ENCODE measurements at places on chromosomes 11 and 22.

DNA sequence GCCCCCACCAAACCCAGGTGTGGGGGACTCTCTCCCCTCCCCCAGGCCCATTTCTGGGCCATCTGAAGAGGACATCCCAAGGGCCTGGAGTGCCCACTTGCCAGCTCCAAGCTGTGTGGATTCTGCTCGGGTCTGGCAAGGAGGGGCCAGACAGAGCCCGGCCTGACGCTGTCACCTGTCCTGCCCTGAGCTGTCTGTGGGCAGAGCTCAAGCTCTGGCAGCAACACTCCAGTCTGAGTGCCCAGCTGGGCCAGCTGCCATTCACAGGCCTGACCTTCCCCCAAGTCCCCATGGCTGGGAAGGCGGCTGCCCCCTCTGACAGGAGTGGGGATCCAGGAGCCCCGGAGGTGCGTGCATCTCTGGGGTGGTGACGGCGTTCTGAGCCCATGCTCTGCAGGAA lies 6.2 kb upstream of the PIM3 start:
- DNase-seq = no peak

DNA sequence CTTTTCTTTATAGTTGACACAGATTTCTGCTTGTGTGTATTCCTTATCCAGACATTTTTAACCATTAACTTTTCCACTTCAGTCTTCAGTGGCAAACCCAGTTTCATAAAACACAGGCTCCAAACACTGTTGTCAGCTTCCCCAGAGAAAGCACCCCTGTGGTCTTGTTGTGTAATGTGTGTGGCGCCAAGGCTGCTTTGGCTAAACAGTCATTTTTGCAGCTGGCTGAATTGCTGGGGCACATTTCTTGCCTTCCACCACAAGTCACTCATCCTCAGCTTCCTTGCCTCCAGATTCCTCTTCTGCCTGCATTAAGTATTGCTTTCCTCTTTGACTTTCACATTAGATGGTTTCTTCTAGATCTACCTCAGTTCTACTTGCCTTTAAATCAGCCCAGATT lies 40.5 kb downstream of the ARHGAP1 start:
- DNase-seq = no peak

- DNase-seq = no peak
Observed at GRCh38 chr11:571802-572185, 4.5 kb upstream of the PHRF1 start.

DNA sequence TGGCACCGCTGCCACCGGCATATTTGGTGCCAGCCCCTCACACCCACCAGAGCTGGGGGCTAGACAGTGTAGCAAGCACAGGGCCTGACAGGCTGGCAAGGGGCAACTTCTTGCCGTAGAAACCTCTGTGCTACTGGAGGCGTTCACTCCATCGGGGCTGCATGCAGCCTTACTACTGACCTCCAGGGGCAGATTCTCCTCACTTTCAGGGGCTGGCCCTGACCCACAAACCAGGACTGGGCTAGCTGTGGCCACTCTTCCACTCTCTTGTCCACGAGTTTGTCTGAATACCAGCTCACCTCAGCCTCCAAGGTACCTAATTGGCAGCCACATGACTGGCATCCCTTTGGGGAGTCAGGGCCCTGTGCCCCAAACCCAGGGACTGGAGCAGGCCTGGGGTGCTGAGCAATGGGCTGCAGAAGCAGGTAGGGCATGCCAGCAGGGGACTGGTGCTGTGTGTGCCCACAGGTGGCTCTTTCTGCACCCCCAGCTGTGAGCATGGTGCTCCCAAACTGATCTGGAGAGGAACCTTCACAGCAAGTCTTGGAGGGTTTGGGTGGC lies 2.1 kb upstream of the LMO1 start:
- no peak for DNase-seq

GRCh38 chr22:12601870-12602779 lies 2925.9 kb upstream of the OR11H1 start:
- no peak for DNase-seq

- no peak for DNase-seq
Observed at GRCh38 chr11:102882389-102883024, 7.7 kb upstream of the MMP12 start.

DNA sequence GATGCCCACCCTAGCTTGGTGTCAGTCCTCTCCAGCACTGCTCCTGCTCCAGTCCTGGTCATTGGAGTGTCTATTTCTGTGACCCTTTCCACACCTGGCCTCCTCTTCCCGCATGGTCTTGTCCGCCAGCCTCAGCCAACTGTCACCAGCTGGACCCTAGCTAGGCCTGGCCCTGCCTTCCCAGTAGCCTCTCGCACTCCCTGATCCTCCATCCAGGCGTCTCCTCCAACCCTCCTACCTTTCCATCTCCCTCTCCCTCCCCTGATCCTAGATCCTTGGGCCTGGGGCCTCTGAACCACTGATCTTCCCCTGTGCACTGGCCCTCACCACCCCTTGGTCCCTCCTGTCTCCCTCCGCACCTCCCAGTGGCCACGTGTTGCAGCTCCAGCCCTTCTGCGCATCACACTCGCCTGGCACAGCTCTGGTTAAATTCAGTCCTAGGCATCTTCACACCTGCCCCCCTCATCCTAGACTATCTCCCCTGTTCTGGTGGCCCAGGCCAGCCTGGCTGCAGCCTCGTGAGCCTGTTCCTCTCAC lies 9.9 kb downstream of the SYNGR1 start:
- no peak for DNase-seq

DNA sequence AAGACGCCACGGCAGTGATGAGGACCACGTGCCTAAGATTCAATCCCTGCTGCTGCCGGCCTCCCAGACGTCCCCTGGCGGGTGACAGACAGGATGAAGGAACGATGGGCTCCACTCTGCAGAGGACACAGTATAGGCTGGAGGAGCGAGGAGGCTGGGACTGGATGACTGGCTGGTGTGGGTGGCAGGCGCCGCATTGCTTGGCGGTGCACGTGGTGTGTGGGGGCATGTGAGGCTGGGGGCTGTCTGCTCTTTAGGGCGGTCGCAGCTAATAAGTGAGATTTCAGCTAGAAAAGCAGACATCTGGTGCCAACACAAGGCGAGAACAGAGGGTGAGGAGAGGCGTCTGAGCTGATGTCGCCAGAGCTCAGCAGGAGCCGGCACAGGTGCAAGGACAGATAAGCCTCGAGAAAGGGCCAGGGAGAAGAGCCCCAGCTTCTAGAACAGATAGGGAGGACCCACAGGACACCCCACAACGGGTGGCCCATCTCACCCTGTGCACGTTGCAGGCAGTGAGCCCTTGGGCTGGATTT lies 33.2 kb downstream of the TSPAN4 start:
- no peak for DNase-seq

GRCh38 chr11:25737071-25737675 lies 594.8 kb upstream of the ANO3 start:
- DNase-seq = no peak

DNA sequence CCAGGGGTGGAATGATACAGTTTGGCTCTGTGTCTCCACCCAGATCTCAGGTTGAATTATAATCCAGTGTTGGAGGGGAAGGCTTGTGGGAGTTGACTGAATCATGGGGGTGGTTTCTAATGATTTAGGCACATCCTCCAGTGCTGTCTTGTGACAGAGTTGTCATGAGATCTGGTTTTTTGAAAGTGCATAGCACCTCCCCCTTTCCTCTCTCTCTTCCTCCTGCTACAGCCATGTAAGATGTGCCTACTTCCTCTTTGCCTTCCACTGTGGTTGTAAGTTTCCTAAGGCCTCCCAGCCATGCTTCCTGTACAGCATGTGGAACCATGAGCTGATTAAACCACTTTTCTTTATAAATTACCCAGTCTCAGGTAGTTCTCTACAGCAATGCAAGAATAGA lies 45.1 kb downstream of the THAP12 start:
- no peak for DNase-seq

GRCh38 chr11:88390254-88390653 lies 52.7 kb upstream of the CTSC start:
- DNase-seq = no peak

DNA sequence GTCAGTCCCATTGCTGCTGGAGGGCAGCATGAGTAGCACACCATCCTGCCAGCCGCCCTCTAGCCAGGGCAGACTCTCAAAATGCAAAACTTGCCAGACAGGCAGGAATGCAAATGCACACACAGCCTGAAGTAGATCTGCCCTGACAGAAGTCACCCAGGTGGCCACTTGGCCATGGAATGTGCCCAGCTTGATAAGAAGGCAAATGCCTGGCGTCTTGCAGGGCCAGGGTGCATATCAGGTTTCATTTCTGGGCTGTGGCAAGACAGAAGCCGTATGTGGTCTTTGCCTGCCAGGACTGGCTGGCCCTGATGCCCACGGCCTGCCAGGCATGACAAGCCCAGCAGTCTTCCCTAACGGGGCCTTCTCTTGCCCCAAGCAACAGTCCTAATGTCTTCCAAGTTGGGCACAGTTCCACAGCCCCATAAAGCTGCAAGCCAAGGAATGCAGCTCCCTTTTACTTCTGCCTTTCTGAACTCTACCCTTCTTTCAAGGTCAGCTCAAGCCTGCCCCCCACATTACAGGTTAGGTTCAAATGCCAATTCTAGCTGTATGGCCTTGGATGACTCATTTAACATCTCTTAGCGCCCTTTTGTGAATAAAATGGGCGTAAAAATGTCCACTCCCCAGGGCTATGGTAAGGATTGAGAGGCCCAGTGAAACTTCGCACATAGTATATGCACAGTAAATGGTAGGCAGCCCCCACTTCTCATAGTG lies 29.7 kb downstream of the POU2AF3 start:
- DNase-seq = no peak

GRCh38 chr11:34349882-34350281 lies 7.9 kb downstream of the ABTB2 start:
- DNase-seq = no peak

DNA sequence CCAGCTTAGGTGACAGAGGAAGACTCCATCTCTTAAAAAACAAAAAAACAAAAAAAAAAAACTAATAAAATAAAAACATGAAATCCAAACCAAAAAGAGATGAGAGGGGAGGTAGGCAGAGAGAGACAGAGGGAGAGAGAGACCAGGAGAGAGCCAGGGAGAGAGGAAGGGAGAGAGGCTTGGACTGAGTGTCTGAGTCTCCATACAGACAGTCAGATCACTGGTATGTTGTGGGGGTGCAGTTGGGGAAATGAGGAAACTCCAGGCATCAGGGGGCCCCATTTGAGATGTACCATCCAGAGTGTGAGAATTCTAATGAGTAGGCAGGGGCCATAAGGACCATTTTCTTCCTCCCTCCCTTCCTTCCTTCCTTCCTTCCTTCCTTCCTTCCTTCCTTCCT lies 53.1 kb upstream of the SEPTIN5 start:
- no peak for DNase-seq

- DNase-seq = no peak
Observed at GRCh38 chr11:121688055-121688491, 235.3 kb upstream of the SORL1-AS1 start.

GRCh38 chr11:62603776-62604299 lies 2.2 kb upstream of the MTA2 start:
- no peak for DNase-seq

- DNase-seq = no peak
Observed at GRCh38 chr11:74633406-74634393, 41.3 kb downstream of the POLD3 start.

DNA sequence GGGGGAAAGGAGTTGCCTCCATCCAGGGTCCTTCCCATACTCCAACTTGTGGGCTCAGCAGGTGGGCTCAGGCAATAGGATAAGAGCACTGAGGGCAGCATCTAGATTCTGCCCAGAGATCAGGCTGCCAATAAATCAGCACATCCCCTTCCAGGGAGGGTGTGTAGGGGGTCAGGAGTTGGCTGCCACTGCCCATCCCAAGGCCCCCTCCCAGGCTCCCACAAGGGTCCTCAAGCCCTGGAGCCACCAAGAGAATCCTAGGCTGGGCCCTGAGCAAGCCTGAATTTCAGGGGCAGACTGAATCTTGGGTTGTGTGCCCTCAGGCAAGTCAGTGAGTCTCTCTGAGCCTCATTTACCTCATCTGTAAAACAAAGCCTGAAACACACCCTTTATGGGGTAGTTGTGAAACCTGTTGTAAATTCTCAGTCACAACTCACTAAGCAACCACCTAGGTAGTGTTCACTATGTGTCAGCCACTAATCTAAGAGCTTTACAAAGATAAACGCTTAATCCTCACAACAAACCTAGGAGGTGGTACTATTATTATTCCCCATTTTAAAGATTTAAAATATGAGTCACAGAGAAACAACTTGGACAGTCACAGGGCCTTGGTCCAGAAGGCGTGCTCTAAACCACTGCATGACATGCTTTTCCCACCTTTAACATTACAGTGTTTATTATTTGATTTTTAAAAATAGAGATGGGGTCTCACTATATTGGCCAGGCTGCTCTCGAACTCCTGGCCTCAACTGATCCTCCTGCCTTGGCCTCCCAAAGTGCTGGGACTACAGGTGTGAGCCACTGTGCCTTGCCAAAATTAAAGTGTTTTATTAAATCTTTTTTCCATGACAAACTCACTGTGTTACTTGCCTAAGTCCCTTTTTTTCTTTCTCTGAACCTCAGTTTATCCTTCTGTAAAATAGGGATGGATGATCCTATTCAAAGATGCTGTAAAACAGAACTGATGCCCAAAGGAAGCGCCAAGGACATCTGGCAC lies 36.2 kb downstream of the LMO1 start:
- no peak for DNase-seq

DNA sequence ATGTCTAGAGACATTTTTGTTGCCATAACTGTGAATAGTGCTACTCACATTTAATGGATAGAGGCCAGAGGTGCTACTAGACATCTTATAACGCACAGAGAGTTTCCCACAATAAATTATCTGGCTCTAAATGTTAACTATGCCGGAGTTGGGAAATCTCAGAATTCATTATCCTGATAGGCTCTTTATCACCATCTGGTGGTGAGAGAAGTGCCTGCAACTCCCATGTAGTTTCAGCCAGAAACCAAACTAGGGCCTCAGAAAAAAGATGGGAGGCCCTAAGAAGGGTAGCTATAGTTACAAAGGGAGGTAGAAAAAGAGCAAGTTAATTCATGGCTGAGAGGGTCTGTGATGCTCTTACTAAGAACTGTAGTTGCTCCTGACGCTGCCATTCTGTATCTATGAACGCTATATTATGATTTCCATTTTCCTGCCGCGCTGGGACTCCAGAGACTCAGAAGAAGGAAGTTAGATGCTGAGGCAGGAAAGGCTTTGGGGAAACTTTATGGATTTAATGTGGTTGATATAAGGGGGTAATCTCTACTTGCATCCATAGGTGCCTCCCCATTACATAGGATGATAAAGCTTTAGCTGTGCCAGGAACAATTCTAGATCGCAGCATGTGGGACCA lies 22.9 kb upstream of the MRPL17 start:
- DNase-seq = peak; percentile 59

All from stimulated activated CD4-positive, alpha-beta T cell treated with anti-CD3 and anti-CD28 coated beads, Interleukin-15, amount 100 ng/mL, for 24 hours (primary cell).